Left cardiac atrium (tissue), 4 donors: ENCODE measurements at places on chromosomes 6 and 20.

GRCh38 chr20:62395311-62396242 lies 8.7 kb downstream of the RPS21 start:
- no peak for DNase-seq

DNA sequence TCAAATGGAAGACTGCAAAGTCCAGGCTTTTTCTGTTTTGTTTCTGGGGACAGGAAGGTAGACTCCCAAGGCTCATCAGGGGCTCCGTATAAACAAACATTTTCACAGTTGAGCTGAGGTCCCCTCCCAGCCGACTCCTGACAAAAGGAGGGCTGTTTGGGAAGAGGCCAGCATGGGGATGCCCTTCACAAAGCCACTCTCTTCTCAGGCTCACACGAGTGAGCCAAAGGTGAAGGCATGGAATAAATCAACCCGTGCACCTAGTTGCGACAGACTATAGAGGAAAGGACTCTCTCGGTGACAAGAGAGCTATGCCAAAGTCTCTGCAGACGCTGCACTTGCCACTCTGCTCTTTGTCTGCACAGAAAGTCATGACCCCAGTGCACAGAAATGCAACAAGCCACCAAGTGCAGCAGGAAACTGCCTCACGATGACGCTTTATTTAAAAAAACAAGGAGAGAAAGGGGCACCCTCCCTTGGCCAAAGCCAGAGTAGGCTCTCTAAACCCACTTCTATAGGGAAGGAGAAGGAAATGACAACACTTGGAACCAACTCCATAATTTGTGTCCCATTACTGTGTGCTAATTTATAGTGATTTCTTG lies 21.0 kb downstream of the JAG1 start:
- no peak for DNase-seq

DNA sequence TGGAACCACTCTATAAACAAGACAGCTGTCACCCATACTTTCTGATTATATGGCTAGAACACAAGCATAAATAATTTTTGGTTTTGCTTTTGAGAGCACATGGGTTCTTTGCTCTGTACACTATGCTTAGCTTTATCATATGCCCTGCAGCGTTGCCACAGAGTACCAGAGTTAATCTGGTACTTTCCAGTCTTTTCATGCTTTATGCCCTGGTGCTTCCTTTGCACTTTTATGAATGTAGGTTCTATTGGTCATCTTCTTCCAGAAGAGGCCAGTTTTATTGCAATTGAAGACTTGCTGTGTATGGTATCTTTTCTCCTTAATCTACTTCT lies 20.8 kb downstream of the SHLD1 start:
- no peak for DNase-seq

GRCh38 chr6:40845553-40845952 lies 193.5 kb downstream of the UNC5CL start:
- peak; percentile 35 for DNase-seq

GRCh38 chr6:92849636-92850035 lies 569.7 kb downstream of the EPHA7 start:
- no peak for DNase-seq

GRCh38 chr6:119147101-119148053 lies 68.9 kb upstream of the FAM184A start:
- peak; percentile 64 for DNase-seq
